ENCODE measurements at places on chromosomes 1 and 21.
A peak's percentile ranks its signal among the peaks of the same experiment; 100 is the strongest.

GRCh38 chr1:218674280-218674773 lies 329.2 kb downstream of the TGFB2 start:
- peak; percentile 93 for DNase-seq

GRCh38 chr1:208631092-208631491 lies 386.9 kb upstream of the PLXNA2 start:
- DNase-seq, result no peak

GRCh38 chr1:69645477-69645876 lies 77.8 kb downstream of the LRRC7 start:
- DNase-seq, result no peak

- DNase-seq, result peak; percentile 83
Measured at GRCh38 chr1:22747021-22747734, 36.5 kb downstream of the EPHB2 start.

GRCh38 chr1:205980237-205980870 lies 22.8 kb downstream of the RAB7B start:
- DNase-seq, result no peak

GRCh38 chr21:33396436-33396835 lies 6.8 kb upstream of the IFNGR2 start:
- peak; percentile 34 for DNase-seq

GRCh38 chr21:20760221-20760620 lies 238.0 kb upstream of the NCAM2 start:
- DNase-seq, result no peak

DNA sequence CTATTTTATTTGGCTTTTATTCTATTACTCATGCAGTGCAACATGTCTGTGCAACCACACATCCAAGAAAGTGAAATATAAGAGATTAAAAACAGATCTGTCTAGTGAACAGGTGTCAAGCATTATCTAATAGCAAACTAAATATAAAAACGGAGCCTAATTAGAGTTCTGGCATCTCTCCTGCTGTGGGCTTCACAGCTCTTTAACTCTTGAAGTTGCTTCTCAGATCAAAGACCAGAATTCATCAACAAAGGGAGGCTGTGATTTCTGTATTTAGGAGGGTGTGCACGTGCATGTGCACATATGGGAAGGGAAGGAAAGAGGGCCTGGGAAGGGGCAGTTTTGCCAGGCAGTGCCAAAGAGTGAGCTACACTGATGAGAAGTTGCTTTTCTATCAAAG lies 81.0 kb downstream of the MIS18A start:
- DNase-seq, result no peak

- DNase-seq, result peak; percentile 44
Measured at GRCh38 chr1:211386921-211387320, 60.3 kb downstream of the TRAF5 start.

GRCh38 chr1:80310703-80311245 lies 1304.2 kb upstream of the ADGRL4 start:
- no peak for DNase-seq

- no peak for DNase-seq
Measured at GRCh38 chr1:203379825-203380224, 28.9 kb upstream of the FMOD start.

DNA sequence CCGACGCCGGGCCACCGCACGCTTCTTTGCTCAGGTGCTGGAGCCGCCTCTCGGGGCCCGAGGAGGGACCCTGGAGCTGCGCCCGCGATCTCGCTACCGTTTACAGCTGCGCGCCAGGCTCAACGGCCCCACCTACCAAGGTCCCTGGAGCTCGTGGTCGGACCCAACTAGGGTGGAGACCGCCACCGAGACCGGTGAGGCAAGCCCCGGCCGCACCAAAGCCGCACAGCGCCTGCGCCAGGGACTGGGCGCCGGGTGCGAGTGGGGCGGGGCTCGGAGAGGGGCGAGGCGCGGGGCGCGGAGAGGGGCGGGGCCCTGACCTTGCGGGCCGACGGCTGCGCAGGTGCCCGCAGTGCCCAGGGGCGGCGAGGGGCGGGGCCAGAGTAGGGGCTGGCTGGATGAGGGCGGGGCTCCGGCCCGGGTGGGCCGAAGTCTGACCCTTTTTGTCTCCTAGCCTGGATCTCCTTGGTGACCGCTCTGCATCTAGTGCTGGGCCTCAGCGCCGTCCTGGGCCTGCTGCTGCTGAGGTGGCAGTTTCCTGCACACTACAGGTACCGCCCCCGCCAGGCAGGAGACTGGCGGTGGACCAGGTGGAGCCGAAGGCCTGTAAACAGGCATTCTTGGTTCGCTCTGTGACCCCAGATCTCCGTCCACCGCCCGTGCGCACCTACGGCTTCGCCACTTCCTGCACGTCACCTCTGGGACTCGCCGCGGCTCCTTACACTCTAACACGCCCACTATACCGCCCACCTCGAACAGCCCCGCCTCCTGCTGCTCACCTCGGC lies 9.8 kb upstream of the CDC20 start:
- DNase-seq, result peak; percentile 48

DNA sequence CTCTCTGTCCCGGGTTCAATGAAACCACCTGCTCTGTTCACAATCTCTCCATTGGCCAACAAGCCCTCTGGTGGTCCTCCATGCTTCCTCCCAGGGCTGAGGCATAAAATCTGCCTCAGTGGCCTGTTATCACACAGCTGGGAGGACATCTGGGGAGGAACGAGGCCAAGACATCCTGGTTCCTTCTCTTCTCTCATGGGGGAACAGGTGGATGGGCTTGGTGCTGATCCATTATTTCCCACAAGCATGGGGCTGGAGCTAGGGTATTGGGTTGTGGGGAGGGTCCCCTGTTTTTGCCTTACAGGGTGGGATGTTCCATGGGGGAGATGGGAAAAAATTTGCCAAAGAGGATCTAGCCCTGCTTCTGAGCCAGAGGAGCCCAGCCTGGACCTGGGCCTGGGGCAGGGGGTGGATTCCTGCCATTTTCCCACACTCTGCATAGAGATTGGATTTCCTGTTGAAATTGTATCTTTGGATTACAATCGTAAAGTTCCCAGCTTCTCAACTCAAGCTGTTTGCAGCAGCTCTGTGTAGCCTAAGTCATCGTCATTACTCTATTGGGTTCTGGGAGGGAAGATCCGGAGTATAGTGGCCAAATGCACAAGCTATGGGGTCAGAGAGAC lies 124.7 kb downstream of the NAV1 start:
- no peak for DNase-seq

- no peak for DNase-seq
Measured at GRCh38 chr21:43373362-43374227, 53.3 kb downstream of the SIK1 start.

- DNase-seq, result no peak
Measured at GRCh38 chr1:1371364-1371745, 3.7 kb downstream of the AURKAIP1 start.

DNA sequence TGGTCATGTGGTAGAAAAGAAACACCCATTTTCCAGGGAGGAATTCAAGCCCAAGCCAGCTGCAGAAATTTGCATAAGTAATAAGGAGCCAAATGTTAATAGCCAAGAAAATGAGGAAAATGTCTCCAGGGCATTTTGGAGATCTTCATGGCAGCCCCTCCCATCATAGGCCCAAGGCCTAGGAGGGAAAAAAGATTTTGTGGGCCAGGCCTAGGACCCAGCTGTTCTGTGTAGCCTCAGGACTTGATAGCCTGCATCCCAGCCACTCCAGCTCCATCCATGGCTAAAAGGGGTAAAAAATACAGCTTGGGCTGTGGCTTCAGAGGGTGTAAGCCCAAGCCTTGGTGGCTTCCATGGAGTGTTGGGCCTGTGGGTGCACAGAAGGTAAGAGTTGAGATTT lies 21.4 kb upstream of the LYPD8 start:
- no peak for DNase-seq

- DNase-seq, result no peak
Measured at GRCh38 chr1:156238248-156238647, 3.7 kb upstream of the BGLAP start.

GRCh38 chr1:235206533-235207208 lies 45.6 kb upstream of the RBM34 start:
- DNase-seq, result peak; percentile 5

DNA sequence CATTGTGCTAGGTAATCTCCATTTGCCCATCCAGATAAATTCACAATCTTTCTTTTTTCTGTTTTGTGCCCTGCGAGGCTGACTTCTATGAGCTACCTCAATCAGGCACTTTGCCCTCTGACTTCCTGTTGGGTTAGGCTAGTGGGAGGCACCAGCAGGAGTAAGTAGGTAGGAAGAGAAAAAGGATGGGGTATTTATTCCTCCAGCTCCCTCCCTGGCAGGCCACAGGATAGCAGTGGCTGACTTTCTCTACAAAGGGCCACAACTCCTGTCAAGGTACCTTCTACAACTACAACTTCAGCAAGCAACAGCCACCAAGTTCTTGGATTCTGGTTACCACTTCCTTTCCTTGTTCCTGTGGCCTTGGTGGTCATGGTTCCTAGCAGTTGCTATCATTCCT lies 18.8 kb upstream of the GORAB start:
- DNase-seq, result no peak

DNA sequence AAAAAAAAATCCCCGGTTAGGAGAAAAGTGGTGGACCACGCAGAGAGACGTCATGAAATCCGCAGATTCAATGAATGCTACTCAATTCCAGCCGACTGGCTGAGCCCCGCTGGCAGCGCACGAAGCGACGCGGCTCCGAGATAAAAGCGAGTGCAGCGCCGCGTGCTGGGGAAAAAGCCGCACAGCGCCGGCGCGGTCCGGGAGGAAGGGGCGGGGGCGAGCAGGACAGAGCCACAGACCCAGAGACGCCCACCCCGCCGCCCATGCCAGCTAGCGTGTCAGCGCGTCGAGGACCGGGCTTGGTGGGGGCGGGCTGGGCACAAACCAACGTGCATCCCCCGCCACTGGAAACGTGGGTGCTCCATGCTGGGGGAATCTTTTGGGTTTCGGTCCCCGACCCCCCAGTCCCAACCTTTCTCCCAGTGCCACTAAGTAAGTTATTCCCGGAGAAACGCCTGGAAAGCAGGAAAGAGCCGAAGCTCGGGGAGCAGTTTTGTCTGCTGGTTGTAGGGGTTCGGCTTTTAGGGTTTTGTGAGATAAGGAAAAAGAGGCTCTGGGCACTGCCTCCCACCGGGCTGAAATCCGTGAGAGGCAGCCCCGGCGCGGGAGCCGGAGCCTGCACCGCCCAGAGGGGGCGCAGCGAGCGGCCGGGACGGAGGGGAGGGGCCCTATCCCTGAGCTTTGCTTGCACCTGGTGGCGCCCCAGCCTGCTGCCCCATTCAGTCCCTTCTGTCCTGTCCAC lies at the start of gene KCNJ6:
TSS of gene KCNJ6 (minus strand) at position 148 of the 742 bp plus-strand sequence. CDS start 75,775 bp downstream, outside the sequence.
- peak; percentile 63 for DNase-seq

- no peak for DNase-seq
Measured at GRCh38 chr1:157279138-157279801, 141.1 kb upstream of the ETV3 start.

- peak; percentile 93 for DNase-seq
Measured at GRCh38 chr1:45721207-45721606, 29.2 kb downstream of the IPP start.

GRCh38 chr1:19254416-19254815 lies 2.8 kb downstream of the MRTO4 start:
- no peak for DNase-seq

GRCh38 chr1:111987502-111987901 lies 2.0 kb downstream of the KCND3 start:
- DNase-seq, result no peak

GRCh38 chr21:15688809-15689208 lies 41.0 kb upstream of the USP25 start:
- peak; percentile 52 for DNase-seq

DNA sequence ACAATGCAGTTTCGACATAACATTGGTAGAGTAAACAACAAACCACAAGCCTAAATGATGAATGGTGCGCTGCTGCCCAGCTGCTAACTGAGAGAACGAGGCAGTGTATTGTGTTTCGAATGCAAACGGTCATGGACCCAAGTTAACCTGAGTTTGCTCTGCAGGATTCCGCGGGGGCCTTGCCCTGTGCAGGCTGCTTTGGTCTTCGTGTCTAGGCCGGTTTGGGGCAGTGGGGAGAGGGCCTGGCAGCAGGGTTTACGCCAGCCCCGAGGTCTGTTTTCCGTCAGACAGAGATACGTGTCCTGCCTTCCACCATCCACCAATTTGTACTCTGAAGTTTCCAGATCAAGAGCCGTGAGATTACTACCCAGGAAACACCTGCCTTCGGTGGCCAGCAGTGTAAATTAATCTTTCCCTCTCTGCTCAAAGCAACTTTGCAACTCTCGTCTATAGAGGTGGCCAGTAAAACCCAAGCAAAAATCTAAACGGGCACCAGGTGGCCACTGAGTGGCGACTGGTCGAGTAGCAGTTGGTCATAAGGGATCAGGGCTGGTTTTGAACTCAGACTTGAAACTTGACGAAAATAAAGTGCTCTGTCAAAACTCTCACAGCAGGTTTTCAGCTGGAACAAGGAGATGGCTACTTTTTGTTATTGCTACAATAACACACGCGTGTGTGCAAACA lies 6.3 kb upstream of the PRDM15 start:
- no peak for DNase-seq

- DNase-seq, result no peak
Measured at GRCh38 chr1:229370601-229371021, 27.8 kb upstream of the CCSAP start.

GRCh38 chr1:973459-974292 lies 7.4 kb downstream of the PLEKHN1 start:
- DNase-seq, result no peak

DNA sequence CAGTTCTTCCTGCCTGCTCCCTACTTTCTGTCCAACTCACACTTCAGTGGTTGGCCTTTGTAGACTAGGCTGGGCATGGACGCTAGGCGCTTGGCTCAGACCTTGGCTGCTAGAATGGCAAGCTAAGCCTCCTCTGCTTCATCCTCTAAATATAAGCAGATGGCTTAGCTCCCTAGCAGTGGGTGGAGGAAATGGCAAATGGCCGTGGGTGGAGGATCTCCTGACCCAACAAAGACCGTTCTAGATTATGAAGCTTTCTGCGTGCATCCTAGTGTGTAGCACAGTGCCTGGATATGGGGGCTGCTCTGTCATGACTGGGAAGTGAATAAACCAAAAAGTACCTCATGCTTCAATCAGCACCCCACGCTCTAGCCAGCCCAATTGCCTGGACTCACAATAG lies 10.4 kb upstream of the ETV3L start:
- DNase-seq, result no peak
